Small intestine (tissue), 16 donors: ENCODE measurements at places on chromosomes 1 and 21. TPM values are rescaled to one million over a fixed set of nuclear protein-coding genes. Genes with fewer than 3 reads are reported as not detected.

The DNASE2B gene
- 0.18 TPM for polyA plus RNA-seq

The BNIPL gene
- 0.86 TPM for polyA plus RNA-seq

The SLC6A9 gene
- polyA plus RNA-seq, result 0.81 TPM

The C1orf141 gene
- polyA plus RNA-seq, result not detected

The ROR1 gene
- 3.6 TPM for polyA plus RNA-seq
